ENCODE measurements at places on chromosomes 6 and 20. TPM values are rescaled to one million over a fixed set of nuclear protein-coding genes. Genes with fewer than 3 reads are reported as not detected.

The CPNE5 gene
- 0.16 TPM for total RNA-seq

The NRSN1 gene
- not detected for total RNA-seq

The SLC26A8 gene
- 0.10 TPM for total RNA-seq

The SAMD5 gene
- total RNA-seq = 0.43 TPM

The BPIFB2 gene
- total RNA-seq = not detected

The TBXT gene
- not detected for total RNA-seq

The CCHCR1 gene
- total RNA-seq = 7.0 TPM

The C6orf141 gene
- total RNA-seq = 10.1 TPM

The PPP1R14C gene
- total RNA-seq = 2.8 TPM

The RARS2 gene
- 21.7 TPM for total RNA-seq

The ZNF391 gene
- total RNA-seq = 0.16 TPM

The METTL24 gene
- total RNA-seq = not detected

The TREM1 gene
- 0.25 TPM for total RNA-seq

The HUS1B gene
- 0.27 TPM for total RNA-seq

The CCN2 gene
- 197 TPM for total RNA-seq

The HAO1 gene
- not detected for total RNA-seq

The TFB1M gene
- total RNA-seq = 7.5 TPM

The GLP1R gene
- total RNA-seq = not detected

The MCM8 gene
- total RNA-seq = 28.8 TPM

The ERVFRD-1 gene
- not detected for total RNA-seq

The SLC22A1 gene
- 2.0 TPM for total RNA-seq

The OCSTAMP gene
- total RNA-seq = not detected

The PLEKHG1 gene
- total RNA-seq = 0.68 TPM

The STMND1 gene
- not detected for total RNA-seq

The SLC22A3 gene
- total RNA-seq = 47.2 TPM

The TFEB gene
- total RNA-seq = 8.7 TPM

The DBNDD2 gene
- total RNA-seq = 28.0 TPM

The NKX2-2 gene
- total RNA-seq = not detected

The NEURL2 gene
- total RNA-seq = 1.2 TPM

The C20orf144 gene
- 0.08 TPM for total RNA-seq

The IL17A gene
- not detected for total RNA-seq

The SLC16A10 gene
- total RNA-seq = 0.70 TPM

The GINS1 gene
- total RNA-seq = 36.8 TPM

The LY6G6F gene
- total RNA-seq = not detected

Data from A549 treated with Hydrocortisone at 1 μM for 4 hours (cell line).